ENCODE measurements at places on chromosomes 1 and 21.

GRCh38 chr1:203126151-203126865 lies 1.2 kb upstream of the ADORA1 start:
- no peak for DNase-seq

- DNase-seq, result no peak
Observed at GRCh38 chr1:20987831-20988825, 188.6 kb downstream of the EIF4G3 start.

- DNase-seq, result no peak
Observed at GRCh38 chr1:34784751-34785221, 3.8 kb downstream of the GJB3 start.

GRCh38 chr1:190367200-190367599 lies 110.5 kb downstream of the BRINP3 start:
- no peak for DNase-seq

GRCh38 chr1:17637055-17637454 lies 97.6 kb downstream of the ARHGEF10L start:
- DNase-seq, result no peak

GRCh38 chr1:25766721-25767436 lies 33.1 kb upstream of the SELENON start:
- DNase-seq, result no peak

DNA sequence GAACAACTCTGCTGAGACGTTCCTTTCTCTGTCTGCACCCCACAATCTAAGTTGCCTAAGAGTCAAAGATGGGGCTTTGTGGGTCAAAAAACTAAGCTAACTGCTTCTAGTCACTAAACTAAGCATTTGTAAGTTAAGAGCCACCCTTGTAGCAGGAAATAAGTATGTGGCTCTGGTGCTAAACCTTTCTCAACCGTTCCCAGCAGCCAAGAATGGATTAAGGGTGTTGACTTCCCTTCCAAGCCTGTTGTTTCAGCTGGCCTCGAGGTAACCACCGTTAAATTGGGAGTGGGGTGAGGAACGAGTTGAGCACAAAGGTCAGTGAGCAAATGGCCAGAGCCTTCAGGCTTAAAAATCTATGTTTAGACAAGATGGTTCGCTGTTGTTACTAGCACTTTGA lies 169.1 kb downstream of the TRIM33 start:
- DNase-seq, result no peak

GRCh38 chr21:37372951-37373350 lies 6.4 kb downstream of the DYRK1A start:
- DNase-seq, result no peak

- DNase-seq, result no peak
Observed at GRCh38 chr1:173048621-173049321, 2.0 kb downstream of the TNFSF18 start.

- no peak for DNase-seq
Observed at GRCh38 chr1:54652168-54652567, 10.6 kb downstream of the MROH7 start.

DNA sequence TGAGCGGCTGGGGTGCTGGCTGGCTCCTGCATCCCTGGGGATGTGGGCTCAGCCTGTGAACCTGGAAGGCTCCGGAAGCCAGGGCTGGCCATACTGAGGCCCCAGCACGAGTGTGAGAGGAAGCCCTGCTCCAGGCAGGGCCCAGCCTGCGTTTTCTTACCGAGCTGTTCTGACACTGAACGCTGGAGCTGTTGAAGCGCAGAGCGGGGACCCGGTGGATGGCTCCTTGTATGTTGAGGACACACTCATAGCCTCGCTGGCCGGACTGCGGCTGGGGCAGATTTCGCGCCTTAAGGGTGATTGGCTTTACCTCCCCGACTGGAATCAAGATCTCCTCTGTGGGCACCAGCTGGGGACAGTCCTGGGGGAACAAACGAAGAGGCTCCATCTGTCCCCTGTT lies 160.0 kb downstream of the PLXNA2 start:
- no peak for DNase-seq

- DNase-seq, result no peak
Observed at GRCh38 chr1:215421744-215422143, 145.4 kb upstream of the KCTD3 start.

GRCh38 chr1:201939148-201939547 lies 7.2 kb downstream of the LMOD1 start:
- DNase-seq, result no peak

DNA sequence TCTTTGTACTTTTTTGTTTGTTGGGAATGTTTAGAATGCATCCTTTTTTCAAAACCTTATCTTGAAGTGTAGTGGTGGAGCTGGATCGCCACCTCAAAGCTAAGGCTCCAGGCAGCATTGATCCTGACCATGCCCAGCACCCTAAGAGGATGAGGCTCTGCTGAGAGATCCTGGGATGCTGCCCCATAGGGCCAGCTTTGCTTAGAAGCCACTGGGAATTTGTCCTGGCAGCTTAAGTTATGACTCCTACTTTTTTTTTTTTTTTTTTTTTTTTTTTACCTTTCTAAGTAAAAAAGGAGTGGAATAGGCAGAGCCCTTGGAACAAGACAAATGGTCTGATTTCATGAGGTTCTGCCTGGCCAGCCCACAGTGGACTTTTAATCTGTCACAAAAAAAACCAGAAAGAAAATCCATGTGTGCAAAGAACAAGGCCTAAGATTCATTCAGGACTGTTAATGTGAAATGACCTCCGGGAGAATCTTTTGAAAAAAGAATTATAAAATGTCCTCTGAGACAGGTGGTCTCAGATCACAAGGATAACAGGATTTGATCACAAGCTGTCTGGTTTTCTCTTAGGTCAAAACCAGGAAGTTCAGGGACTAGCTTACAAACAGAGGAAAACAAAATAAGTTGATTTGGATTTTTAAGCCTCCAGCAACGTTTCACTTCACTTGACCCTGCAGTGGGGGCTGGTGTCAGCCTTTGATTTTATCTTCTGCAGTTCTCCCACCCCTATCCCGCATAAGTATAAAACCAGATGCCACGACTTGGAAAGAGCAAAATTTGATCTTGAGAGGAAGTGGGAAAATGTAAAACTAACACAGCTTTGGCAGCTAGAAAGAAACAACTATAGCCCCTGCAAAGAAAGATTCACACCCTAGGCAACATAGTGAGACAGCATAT lies 25.9 kb upstream of the RAP1A start:
- no peak for DNase-seq

GRCh38 chr1:16289959-16290358 lies 53.0 kb upstream of the CPLANE2 start:
- DNase-seq, result no peak

GRCh38 chr21:41768437-41769042 lies 1.7 kb upstream of the RIPK4 start:
- no peak for DNase-seq

DNA sequence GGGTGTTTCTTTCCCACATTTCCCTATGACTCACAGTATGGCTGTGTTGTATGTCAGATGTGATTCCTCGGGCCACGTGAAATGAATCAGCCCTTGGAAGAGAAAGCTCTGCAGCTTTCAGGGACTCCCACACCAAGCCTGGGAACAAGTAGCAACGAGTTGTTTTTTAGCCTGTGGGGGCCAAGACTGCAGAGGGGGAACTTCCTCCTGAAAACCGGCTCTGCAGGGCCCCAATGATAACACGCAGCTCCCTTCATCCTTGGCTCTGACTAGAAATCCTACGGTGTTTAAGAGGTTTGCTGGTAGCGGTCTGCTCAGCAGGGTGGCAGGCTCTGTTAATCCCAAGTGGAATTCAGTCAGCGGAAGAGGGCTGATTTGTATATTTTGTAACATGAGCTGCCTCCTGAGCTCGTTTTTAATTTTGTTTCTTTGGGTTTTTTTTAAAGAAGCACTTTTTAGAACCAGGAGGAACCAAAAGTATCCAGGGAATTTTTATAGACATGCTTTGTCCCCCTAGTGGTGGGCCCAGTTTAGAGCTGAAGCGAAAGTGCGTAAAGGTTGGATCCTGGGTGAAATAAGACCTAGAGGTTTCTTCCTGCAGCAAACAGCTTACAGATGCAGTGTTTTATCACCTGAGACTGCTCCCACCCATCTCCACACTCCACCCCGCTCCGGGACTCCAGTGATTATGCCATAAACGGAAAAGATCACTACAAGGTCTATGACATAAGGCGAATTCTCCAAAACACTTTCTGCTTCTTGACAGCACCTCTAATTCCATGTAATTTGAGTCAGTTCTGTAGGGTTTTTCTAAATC lies 48.8 kb downstream of the LAMC2 start:
- peak; percentile 96 for DNase-seq

DNA sequence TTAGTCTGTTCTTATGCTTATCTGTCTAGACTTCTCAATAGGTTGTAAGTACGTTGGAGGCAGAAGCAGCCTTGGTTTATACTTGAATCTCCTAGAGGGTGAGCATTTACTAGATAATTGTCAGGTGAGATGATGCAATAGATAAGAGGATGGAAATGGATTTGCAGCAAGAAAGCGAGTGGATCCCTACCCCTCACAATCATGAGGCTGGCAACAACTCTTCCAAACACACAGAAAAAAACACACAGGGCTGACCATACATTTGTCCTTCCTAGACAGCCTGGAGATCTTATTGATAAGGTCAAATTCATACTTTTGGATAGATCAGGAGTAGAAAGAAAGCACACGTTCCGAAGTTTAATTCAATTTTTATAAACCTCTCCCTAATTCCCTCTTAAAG lies 481.4 kb upstream of the CAMK1G start:
- DNase-seq, result no peak

- no peak for DNase-seq
Observed at GRCh38 chr1:219215477-219215876, 41.8 kb downstream of the LYPLAL1 start.

- no peak for DNase-seq
Observed at GRCh38 chr1:118202076-118202608, 17.1 kb upstream of the SPAG17 start.

DNA sequence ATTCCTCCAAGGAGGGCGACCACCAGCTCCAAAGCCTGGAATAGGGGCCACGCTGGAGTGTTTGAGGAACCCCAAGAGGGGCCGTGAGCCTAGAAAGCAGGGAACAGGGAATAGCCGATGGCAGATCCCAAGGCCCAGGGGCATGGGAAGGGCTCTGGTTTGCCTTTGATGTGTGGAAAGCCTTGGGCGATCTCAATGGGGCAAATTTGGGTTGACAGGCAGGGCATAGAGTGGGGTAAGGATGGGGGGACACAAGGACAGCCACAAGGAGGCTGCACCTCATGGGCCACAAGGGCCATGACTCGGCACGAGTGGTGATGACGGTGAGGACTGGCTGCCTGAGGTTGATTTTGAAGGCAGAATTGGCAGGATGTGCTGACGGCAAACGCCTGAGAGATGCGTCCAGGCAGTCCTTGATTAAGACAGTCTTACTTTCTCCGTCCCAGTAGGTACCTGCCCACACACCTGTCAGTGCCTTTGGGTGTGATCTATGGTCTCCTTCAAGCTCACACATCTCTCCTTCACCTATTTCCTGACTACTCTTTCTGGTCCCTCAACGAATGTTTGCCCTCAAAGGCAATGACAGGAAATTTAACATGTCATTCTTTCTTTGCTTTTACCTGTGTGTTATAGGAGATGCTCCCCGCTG lies 2.0 kb upstream of the TMPRSS3 start:
- no peak for DNase-seq

- no peak for DNase-seq
Observed at GRCh38 chr1:93124556-93125355, 45.7 kb downstream of the MTF2 start.

GRCh38 chr1:157984469-157984868 lies 9.0 kb upstream of the KIRREL1 start:
- DNase-seq, result no peak

DNA sequence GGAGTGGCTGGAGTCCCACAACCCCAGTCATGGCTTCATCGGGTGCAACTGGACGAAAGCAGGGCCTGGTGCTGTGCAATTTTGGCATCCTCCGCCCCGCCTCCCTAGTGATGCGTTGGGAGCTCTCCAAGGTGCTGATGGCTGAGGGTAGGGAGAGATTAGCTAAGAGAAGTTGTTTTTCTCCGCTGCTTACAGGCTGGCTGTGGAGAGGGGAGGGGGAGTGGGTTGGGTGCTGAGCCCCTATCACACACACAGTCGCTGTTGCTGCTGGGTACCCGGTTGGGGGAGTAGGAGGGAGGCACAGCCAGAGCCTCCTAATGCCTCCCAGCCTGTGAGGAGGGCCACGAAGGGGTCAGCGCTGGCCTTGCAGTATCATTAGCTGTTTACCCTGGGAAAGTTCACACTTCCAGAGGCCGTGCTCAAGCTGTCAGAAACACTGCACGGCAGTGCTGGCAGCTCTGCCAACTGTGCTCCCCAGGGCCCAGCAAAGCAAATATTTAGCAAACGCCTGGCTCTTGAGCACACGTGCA lies 110.0 kb downstream of the GRIK3 start:
- peak; percentile 77 for DNase-seq

- no peak for DNase-seq
Observed at GRCh38 chr1:247209396-247209795, 37.6 kb upstream of the ZNF124 start.

- no peak for DNase-seq
Observed at GRCh38 chr1:116415200-116415698, 42.2 kb downstream of the ATP1A1 start.

GRCh38 chr1:232574889-232575762 lies 54.8 kb downstream of the SIPA1L2 start:
- DNase-seq, result no peak

DNA sequence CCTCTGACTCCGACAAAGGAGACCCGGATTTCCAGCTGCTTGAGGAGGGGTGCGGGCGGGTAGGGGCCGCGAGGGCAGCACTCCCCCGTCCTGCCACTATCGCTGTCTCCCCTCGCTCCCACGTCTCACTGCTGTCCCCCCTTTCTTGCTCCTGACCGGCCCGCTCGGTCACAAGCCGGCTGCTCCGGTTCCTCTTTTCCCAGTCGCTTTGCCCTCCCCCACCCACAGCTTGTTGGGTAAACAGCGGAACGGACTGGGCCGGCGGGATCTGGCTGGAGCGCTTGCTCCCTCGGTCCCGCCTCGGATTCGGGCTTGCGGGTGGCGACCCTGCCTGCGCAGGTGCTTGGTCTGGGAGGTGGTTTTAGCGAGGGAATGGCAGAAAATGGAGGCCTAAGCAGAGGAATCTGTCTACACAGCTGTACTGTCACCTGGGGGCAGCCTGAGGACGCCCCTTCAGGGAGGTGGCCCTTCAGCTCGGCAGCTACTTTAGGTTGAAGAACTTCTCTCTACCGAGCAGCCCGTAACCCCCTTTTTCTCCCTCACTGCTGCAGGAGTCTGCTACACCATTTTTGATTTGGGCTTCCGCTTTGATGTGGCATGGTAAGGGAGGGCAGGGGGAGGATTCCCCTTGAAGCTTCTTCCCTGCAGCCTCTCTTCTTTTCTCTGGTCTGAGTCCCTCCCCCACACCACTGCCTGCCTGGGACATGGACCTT lies 645 bp downstream of the ATP6V0B start:
- DNase-seq, result no peak

Measured in NT2/D1 (cell line).